ENCODE measurements at places on chromosomes 12 and 14. TPM values are rescaled to one million over a fixed set of nuclear protein-coding genes. Genes with fewer than 3 reads are reported as not detected.

DNA sequence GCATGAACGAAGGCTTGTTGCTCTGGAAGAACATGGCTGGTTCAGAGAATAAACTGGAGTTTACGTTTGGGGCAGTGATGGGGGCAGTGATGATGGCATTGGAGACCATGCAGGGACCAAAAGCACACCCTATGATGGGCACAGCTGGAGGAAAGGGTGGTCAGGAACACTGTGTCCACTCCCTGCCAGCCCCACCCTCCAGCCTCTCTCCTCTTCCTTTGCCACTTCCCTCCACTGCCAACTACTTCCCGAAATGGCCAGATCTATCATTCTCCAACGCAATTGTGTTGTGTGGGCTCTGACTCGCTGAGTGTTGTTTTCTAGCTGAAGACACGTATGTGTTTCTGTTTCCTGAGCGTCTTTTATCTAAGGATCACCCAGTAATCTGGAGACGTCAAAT is 39.3 kb upstream of the GSG1 start:
- DNase-seq, result peak; percentile 70
- H3K27me3 ChIP-seq, result no peaks in the 10 kb centered on the region
- H3K27ac ChIP-seq, result no peak overlapping the region
- no peak overlapping the region for H3K4me3 ChIP-seq

DNA sequence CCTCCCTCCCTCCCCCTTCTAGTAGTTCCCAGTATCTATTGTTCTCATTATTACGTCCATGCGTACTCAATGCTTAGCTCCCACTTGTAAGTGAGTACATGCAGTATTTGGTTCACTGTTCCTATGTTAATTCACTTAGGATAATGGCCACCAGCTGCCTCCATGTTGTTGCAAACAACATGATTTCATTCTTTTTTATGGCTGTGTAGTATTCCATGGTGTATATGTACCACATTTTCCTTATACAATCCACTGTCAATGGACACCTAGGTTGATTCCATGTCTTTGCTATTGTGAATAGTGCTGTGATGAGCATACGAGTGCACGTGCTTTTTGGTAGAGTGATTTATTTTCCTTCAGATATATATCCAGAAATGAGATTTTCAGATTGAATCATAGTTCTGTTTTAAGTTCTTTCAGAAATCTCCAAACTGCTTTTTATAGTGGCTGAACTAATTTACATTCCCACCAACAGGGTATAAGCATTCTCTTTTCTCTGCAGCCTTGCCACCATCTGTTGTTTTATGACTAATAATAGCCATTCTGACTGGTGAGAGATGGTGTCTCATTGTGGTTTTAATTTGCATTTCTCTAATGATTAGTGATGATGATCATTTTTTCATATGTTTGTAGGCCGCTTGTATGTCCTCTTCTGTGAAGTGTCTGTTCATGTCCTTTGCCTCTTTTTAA is 17.9 kb upstream of the CLEC7A start:
- H3K36me3 ChIP-seq, result no peaks in the 10 kb centered on the region
- H3K27me3 ChIP-seq, result no peaks in the 10 kb centered on the region
- no peak overlapping the region for H3K27ac ChIP-seq
- H3K4me1 ChIP-seq, result peaks cover 3% of the 10 kb centered on the region
- DNase-seq, result no peak
- no peak overlapping the region for H3K4me3 ChIP-seq

DNA sequence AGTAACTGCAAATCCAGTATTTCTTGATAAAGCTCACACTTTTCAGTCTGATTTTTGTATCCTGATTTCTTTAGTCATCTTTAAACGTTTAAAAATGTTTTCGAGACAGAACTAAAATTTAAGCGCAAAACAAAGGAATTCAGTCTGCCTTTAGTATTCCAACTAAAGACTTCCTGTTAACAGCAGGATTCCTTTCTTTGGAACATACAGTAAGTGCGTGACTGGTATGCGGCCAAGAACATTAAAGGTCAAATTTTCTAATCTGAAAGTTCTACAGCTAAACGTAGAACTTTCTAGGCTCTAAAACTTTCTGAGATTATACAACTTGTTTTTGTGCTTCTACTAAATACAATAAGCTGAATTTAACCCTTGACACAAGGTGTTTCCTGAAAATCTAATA is 9.9 kb downstream of the SAV1 start:
- no peak for DNase-seq
- H3K4me1 ChIP-seq, result no peaks in the 10 kb centered on the region
- no peaks in the 10 kb centered on the region for H3K27me3 ChIP-seq
- peak overlapping the region; percentile 63 for H3K27ac ChIP-seq
- H3K36me3 ChIP-seq, result peaks cover 13% of the 10 kb centered on the region
- peak overlapping the region; percentile 1 for H3K4me3 ChIP-seq

DNA sequence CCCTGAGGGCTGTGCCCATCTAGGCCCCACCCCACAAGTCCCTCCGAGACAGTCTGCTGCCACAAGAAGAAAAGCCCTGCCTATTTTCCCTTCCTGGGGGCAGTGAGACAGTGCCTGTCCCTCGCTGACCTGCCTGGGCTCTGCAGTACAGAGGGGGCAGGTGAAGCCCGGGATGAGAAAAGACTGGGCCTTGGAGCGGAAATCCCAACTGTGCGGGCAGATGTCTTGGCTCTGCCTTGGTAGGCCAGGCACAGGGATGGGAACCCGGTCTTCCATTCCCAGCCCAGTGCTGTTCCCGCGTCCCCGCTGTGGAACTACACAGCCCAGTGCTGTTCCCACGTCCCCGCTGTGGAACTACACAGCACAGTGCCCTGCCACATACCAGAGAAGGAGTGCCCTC is 12.8 kb upstream of the NXPH4 start:
- H3K27me3 ChIP-seq, result no peaks in the 10 kb centered on the region
- peaks cover 98% of the 10 kb centered on the region for H3K36me3 ChIP-seq
- no peak overlapping the region for H3K27ac ChIP-seq
- no peak for DNase-seq
- H3K4me3 ChIP-seq, result no peak overlapping the region

The PELI2 gene
- 26.5 TPM for total RNA-seq

The TAS2R50 gene
- total RNA-seq, result 1.8 TPM

Data from sigmoid colon (tissue), 7 donors.